ENCODE measurements at places on chromosomes 12 and 14.

- DNase-seq = no peak
These were observed 170.5 kb downstream of the NDUFA12 start for GRCh38 chr12:94832780-94833681.

- no peak for DNase-seq
These were observed 5.8 kb upstream of the PUS1 start for GRCh38 chr12:131923260-131923659.

DNA sequence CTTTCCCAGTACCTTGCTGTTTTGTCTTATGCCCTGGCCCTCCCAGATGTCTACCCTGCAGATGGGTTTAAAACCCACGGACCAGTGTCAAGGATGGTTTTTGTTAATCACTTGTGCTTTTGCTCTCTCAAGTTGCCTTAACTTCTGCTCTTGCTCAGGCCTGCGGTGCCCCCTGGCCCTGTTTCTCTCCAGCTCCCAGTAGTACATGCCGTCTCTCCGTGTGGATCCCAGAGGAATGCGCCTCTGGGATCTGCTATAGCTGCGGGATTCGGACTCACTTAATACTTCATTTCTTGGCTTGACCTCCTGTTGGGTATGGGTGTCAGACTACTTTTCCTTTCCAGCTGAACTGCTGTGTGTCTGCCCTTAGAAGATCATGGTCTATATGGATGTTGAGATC lies 14.5 kb downstream of the PLEKHG3 start:
- DNase-seq = no peak

DNA sequence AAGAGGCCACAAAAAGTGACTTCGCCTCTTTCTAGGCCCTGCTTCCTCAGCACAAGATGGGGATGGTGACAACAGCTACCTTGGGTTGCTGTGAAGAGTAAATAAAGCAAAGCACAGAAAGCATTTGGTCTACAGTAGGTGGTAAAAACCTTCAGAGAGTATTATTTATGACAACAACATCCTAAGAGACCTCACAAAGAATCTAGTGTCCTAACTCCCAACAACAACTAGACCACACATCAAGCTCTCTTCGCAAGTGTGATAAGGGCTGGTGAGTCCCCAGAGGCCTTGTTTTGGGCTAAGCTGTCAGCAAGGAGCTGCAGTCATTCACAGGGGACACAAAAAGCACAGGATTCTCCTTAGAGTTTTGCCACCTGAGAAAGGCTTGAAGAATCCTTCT lies 84.9 kb downstream of the EFCAB11 start:
- DNase-seq = no peak

- no peak for DNase-seq
These were observed 105.4 kb downstream of the TTC8 start for GRCh38 chr14:88929656-88930436.
